Mesothelial cell of epicardium (in vitro differentiated cells): ENCODE measurements at places on chromosomes 1 and 21. TPM values are rescaled to one million over a fixed set of nuclear protein-coding genes. Genes with fewer than 3 reads are reported as not detected.

TNNT2 gene
- 32.6 to 37.1 TPM (median 37.1 TPM) in 3 replicates for total RNA-seq

LACTBL1 gene
- total RNA-seq: not detected in 3 replicates

ADGRL2 gene
- total RNA-seq: 81.5 to 89.8 TPM (median 83.4 TPM) in 3 replicates

SLC16A4 gene
- 13.7 to 14.4 TPM (median 13.7 TPM) in 3 replicates for total RNA-seq

ANGPTL3 gene
- total RNA-seq: not detected in 3 replicates

KRTAP21-2 gene
- not detected in 3 replicates for total RNA-seq

AMY1C gene
- total RNA-seq: not detected in 3 replicates

CAPN2 gene
- total RNA-seq: 136 to 151 TPM (median 146 TPM) in 3 replicates

- DNase-seq: no peak
Measured at GRCh38 chr1:66372522-66373101, 161.3 kb upstream of the SGIP1 start.

DNA sequence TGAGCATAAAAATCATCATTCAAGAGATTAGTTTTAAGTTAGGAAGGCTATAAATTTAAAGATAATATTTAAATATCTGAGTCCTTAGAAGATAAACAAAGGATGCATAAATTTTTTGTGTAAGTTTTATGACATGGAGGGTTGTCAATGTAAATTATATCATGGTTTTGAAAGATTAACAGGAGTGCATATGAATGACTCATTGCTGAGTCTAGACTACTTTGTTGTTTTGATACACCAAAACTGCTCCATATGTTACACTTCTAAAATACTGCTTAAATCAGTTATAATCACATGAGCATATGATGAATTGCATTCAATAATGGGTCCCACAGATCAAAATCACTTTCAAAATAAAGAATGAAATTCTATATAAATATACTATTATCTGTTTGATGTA, 312.5 kb downstream of the KCNT2 start:
- no peak for DNase-seq

DNA sequence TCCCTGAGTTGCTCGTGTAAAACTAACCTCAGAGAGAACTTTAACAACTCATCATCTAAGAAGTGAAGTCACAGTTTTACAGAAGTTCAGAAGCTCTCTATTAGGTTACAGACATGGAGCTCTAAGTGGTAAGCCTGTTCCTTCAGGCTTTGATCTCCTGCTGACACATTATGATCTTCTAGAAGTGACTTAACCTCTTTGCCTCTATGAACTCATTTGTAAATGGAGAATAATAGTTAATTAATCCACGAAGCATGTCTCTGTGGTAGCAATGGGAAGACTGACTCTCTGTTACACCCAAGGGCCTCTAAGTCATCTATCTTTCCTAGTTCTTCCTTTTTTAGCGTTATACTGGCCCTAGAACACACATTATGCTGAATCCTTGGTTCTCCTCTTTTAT, 157.9 kb upstream of the NRIP1 start:
- DNase-seq: no peak

- peak; percentile 9 for DNase-seq
Measured at GRCh38 chr1:41333146-41333784, 28.0 kb upstream of the FOXO6 start.

- no peak for DNase-seq
Measured at GRCh38 chr1:234885601-234886000, 243.0 kb downstream of the TOMM20 start.

DNA sequence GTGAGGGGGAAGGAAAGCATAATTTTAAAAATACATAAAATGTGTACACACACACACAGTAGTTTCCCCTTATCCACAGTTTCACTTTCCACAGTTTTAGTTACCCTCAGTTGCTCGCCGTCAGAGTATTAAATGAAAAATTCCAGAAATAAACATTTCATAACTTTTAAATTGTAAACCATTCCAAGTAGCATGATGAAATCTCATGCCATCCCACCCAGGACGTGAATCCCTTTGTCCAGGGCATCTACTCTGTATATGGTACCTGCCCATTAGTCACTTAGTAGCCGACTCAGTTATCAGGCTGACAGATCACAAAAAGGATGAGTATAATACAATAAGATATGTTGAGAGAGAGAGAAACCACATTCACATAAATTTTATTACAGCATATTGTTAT, 36.2 kb downstream of the EPS15 start:
- DNase-seq: no peak

DNA sequence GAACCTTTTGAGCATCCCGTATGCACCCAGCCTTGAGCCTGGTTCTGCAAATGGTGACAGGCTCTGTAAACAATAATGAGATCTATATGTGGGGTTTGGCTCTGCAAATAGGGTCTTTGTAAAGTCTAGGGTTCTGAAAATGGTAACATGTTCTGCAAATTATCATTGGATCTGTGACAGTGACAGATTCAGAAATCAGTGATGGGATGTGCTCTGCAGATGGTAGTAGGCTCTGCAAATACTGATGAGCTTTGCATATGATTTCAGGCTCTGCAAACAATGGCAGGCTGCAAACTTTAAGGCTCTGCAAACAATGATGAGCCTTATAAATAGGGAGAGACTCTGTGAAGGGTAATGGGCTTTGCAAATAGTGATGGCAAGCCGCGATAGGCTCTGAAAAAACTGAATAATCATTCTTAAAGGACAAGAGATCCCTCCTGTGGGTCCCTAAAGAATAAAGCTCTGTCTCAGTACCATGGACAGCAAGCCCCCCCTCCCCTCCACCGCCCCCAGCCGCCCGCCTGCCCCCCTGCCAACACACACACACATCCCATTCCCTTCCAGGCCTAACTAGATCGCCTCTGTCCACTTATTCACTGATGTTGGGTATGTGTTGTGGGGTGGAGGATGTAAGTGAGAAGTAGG, 17.7 kb upstream of the DMBX1 start:
- DNase-seq: no peak

GRCh38 chr1:163258181-163258580, 55.5 kb upstream of the RGS5 start:
- no peak for DNase-seq

GRCh38 chr1:203858055-203858454, 3.3 kb upstream of the SNRPE start:
- no peak for DNase-seq

GRCh38 chr1:208280681-208281450, 36.7 kb upstream of the PLXNA2 start:
- DNase-seq: no peak

- no peak for DNase-seq
Measured at GRCh38 chr1:41614818-41615217, 130.3 kb upstream of the EDN2 start.

DNA sequence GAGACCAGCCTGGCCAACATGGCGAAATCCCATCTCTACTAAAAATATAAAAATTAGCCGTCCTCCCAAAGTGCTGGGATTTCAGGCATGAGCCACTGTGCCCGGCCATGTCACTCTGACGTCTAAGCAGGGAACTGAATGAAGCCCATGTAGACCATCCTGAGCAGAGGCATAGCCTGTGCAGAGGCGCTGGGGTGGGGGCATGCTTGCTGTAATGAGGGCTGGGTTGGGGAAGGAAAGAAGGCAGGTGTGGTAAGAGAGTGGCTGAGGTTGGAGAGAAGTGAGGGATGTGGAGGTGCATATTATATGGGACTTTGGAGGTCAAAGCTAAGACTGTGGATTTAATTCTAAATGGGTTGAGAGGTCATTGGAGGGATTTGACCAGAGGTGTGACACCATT, 47.1 kb upstream of the SCMH1 start:
- DNase-seq: no peak

- DNase-seq: no peak
Measured at GRCh38 chr1:35394386-35394785, 125.9 kb downstream of the ZMYM4 start.

DNA sequence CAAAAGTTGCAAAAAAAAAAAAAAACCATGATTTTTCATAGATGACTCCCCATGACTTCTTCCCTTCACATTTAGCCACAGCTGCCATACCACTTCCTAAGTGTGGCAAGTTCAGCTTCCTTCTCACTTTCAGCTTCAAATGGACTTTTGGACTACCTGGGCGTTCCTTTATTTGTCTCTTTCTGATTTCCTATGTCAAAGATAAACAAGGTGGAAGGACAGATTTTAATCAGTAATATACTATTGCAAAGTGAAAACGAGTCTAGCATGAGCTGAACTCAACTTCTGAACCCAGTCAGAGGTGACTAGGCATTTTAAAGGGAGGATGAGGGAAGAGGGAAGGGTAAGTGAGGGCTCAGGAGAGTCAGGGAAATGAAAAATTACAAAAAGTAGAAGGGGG, 14.4 kb upstream of the SCCPDH start:
- DNase-seq: no peak

GRCh38 chr1:68231627-68232288, 565 bp downstream of the WLS start:
- DNase-seq: peak; percentile 20

- DNase-seq: no peak
Measured at GRCh38 chr1:147618077-147618569, 52.2 kb downstream of the ACP6 start.

GRCh38 chr1:15598436-15598835, 13.6 kb upstream of the AGMAT start:
- DNase-seq: no peak

GRCh38 chr21:24014381-24014780, 1592.9 kb downstream of the MRPL39 start:
- DNase-seq: no peak

- DNase-seq: no peak
Measured at GRCh38 chr1:197141575-197141974, 4.9 kb downstream of the ASPM start.

DNA sequence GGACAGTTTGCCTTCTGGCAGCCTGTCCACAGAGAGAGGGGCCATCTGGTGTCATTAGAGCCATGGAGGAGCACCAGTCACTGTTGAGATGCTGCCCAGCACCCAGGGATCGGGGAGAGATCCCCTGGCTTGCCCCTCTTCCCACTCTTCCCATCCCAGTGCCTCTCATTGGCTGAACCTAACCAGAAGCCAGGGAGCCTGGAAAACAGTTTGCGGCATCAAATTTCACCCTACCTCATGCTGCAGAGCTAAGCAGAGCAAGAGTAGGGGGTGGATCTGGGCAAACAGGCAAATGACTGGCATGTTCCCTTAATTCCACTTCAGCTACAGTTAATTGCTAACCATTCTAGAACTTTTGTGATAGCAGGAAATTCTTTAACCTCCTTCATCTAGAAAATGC, 19.1 kb downstream of the TRAF5 start:
- DNase-seq: no peak

DNA sequence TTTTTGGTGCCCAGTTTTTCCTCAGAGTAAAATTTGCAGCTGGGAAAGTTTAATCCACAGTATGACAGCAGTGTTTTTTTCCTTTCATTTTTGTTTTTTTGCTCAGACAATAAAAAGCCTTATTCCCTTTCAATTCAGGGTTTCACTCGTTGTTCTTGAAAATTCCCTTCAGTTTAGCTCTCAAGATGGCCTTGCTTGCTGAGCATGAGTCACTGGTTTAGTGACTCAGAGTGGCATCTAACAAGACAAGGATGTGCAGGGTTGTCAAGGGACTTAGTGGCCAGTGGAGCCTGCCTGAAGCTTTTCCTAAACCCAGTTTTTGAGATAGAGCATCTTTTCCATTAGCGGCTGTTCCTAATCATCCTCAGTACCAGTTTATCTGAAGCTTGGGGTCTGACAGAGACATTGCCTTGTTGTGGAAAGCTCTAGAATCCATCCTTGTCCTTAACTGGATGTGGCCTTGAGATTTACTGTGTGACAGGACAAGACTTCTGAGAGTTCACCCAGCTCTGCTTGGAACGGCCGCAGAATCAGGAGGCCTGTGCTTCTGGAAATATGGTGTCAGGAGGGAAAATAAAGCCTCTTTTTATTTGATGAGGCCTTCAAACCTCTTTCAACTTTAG, 48.4 kb upstream of the DNAJC6 start:
- DNase-seq: no peak

GRCh38 chr1:183522104-183522503, 49.8 kb downstream of the SMG7 start:
- no peak for DNase-seq

DNA sequence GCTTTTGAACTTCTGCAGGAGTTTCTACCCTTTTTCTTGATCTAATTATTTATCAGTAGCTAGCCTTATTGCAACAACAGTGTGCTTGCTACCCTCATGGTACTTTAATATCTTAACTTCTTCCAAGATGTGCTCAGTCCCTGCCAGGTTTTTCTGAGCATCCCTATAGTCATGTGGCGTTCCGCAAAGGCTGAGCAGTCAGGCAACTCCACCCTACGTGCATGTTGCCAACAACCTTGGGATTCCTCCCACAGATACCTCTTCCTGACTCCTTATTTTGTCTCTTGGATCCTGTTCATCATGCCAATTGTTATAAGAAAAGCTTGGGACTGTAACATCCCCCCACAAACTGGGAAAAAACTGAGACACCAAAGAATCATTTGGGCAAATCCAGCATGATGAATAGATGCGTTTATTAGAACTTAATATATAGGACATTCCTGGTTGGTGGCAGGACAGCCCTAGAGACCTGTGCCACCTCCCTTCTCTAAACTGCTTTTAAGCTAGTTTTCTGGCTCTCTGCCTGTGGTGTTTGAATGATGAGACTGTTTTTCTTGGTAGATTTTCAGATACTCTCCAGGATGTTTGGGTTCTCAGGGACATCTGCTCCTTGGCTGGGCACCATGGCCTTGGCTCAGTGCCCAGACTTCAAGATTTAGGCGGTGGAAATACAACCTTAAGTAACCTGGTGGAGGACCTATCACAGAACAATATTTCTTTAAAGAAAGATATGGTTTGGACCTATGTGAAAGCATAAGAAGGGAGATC, 27.1 kb upstream of the KCTD3 start:
- DNase-seq: no peak

DNA sequence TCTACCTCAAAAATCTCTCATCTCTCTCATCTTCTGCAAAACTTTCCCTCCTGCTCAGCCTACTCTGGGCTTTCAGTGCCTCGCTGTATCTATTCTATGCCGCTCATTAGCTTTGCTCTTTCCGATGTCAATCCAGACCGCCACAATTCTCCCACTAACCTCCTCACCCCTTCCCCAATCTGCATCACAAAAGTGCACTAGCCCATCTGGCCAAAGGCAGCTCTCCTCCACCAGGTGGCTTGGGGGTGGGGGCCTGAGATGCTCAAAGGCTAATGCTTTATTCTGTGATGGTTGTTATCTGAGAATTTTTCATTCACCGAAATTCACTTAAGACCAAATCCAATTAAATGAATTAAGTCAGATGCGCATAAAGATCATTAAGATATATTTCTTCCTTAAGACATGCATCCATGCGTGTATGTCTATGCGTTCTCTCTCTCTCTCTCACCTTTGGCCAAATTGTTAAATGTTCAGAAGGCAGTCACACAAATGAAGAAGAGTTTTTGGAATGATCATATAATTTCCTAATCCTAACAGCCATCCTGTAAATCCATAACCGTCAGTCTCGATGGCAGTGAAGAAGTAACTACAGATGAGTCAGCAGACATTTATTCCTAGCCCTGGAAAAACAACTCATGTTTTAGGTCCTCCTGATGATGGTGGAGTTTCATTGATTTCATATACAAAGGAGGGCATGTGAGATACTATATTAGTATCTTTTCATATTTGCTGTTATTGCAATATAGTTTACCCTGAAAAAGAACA, 111.3 kb downstream of the C1orf21 start:
- no peak for DNase-seq

DNA sequence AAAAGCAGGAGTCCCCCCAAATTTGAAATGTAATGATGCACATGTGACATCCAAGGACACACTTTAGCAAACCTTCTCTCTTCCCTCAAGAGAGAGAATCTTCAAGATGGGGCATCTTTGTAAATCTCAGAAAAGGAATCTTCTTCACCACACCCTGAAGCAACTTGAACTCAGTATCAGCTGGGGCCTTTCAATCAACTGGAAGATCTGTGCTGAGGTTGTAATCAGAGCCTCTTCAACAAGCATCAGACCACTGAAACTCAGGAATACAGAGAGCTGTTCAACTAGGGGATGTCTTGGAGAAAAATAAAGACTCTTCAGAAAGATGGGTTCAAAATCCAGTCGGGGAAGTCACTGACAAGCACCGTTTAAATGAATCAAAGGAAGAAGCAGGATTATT, 92.5 kb upstream of the CAMK1G start:
- DNase-seq: no peak
